CD4-positive, alpha-beta T cell (primary cell): ENCODE measurements at places on chromosomes 5 and 9.

GRCh38 chr5:160369990-160370712 is at the start of gene C1QTNF2:
Gene C1QTNF2 (minus strand): TSS chr5:160370626. CDS start chr5:160355011, 15,615 bp downstream.
- no peak within 1 kb of the TSS for H3K27ac ChIP-seq
- peaks cover 11% of the 10 kb centered on the region for H3K4me1 ChIP-seq
- peak within 1 kb of the TSS; percentile 26 for H3K4me3 ChIP-seq
- peaks cover 37% of the 10 kb centered on the region for H3K27me3 ChIP-seq
- peak; percentile 8 for DNase-seq

DNA sequence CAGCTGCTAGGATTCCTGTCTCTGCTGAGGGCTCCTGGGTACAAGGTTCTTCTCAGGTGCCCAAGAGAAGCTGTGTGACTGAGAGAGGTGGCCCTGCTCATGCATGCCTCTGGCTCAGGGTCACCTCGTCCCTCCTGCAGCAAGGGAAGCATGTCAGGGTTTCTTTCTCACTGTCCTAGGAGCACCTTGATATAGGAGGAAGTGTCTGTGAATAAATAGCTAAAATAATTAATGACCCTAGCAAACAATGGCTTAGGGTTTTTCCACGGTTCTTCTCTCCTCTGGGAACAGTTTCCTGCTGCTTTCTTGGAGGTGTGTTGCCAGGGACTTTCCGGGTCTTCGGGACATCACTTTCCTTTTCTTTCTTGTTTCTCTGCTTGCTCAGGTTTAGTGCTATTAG is 87.2 kb downstream of the ARHGAP26 start:
- H3K27me3 ChIP-seq = no peaks in the 10 kb centered on the region
- no peak overlapping the region for H3K4me3 ChIP-seq
- DNase-seq = no peak
- H3K4me1 ChIP-seq = peaks cover 7% of the 10 kb centered on the region

GRCh38 chr5:133948721-133949120 is 19.7 kb downstream of the C5orf15 start:
- no peaks in the 10 kb centered on the region for H3K36me3 ChIP-seq
- no peaks in the 10 kb centered on the region for H3K27me3 ChIP-seq
- H3K27ac ChIP-seq = no peak overlapping the region
- H3K4me3 ChIP-seq = no peak overlapping the region

- no peak overlapping the region for H3K27ac ChIP-seq
- no peaks in the 10 kb centered on the region for H3K27me3 ChIP-seq
- DNase-seq = no peak
- H3K36me3 ChIP-seq = no peaks in the 10 kb centered on the region
- no peak overlapping the region for H3K4me3 ChIP-seq
These were observed 291.9 kb upstream of the IRX1 start for GRCh38 chr5:3303777-3304176.

- DNase-seq = no peak
- no peaks in the 10 kb centered on the region for H3K36me3 ChIP-seq
- no peaks in the 10 kb centered on the region for H3K27me3 ChIP-seq
- no peaks in the 10 kb centered on the region for H3K4me1 ChIP-seq
- no peak overlapping the region for H3K4me3 ChIP-seq
These were observed 36.6 kb downstream of the MELK start for GRCh38 chr9:36609306-36609705.

GRCh38 chr5:91255396-91256141 is 127.5 kb downstream of the ARRDC3 start:
- H3K4me1 ChIP-seq = no peaks in the 10 kb centered on the region
- no peaks in the 10 kb centered on the region for H3K27me3 ChIP-seq
- DNase-seq = no peak
- H3K27ac ChIP-seq = no peak overlapping the region

DNA sequence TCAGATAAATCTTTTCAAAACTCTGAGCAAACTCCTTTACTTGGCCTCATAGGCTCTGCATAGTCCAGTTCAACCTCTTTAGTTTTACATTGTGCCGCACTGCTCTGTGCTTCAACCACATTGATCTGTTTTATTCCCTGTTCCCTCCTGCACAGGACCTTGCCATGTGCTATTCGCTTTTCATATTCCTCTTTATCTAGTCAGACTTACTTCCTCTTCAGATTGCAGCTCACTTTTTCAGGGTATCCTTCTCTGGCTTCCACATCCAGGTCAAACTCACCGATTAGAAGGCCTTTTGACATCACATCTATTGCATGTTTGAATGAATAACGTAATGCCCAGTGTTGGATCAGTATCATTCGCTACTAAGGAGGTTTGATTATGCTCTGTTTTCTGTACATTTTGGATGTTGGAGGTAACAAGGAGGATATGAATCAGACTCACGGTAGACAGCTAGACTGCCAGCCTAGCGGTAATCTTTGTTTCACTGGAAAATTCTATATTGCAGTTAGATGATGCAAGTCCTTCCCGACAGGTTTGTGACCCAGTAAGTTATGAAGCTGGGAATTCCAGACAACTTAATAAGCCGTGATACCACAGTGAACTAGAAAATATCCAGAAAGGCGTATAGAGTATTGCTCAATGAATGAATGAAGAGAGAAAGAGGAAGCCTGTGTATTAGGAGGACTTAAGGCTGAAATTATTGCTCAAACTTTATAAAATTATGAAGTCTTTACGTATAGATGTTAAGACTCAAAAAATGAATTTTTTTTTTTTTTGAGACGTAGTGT is 65.7 kb downstream of the IQGAP2 start:
- H3K27ac ChIP-seq = no peak overlapping the region
- H3K4me1 ChIP-seq = peaks cover 33% of the 10 kb centered on the region
- peaks cover 9% of the 10 kb centered on the region for H3K36me3 ChIP-seq
- no peaks in the 10 kb centered on the region for H3K27me3 ChIP-seq

GRCh38 chr9:136745389-136746154 is 2.8 kb downstream of the LCN6 start:
- DNase-seq = no peak
- no peaks in the 10 kb centered on the region for H3K36me3 ChIP-seq
- H3K4me3 ChIP-seq = no peak overlapping the region
- H3K27ac ChIP-seq = no peak overlapping the region

DNA sequence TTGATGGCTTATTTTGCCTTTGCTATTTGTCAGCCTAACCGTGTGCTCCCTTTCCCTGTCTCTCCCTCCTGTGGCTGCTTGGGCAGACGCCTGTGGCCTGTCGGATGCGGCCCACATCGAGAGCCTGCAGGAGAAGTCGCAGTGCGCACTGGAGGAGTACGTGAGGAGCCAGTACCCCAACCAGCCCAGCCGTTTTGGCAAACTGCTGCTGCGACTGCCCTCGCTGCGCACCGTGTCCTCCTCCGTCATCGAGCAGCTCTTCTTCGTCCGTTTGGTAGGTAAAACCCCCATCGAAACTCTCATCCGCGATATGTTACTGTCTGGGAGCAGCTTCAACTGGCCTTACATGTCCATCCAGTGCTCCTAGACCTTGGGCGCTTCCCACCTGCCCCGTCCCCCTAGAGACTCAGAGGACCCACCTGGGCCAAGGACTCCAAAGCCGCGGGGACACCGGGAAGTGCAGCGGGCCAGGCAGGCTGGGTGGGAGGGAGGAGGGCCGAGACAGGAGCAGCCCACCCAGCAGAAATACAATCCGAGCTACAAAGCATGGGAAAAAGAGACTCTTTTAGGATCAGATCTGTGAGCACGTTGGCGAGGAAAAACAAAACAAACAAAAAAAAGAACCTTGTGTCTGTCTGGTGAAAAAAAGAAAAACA is 10.6 kb downstream of the NR2F1 start:
- no peak overlapping the region for H3K27ac ChIP-seq
- peaks cover 86% of the 10 kb centered on the region for H3K27me3 ChIP-seq
- H3K4me3 ChIP-seq = no peak overlapping the region

DNA sequence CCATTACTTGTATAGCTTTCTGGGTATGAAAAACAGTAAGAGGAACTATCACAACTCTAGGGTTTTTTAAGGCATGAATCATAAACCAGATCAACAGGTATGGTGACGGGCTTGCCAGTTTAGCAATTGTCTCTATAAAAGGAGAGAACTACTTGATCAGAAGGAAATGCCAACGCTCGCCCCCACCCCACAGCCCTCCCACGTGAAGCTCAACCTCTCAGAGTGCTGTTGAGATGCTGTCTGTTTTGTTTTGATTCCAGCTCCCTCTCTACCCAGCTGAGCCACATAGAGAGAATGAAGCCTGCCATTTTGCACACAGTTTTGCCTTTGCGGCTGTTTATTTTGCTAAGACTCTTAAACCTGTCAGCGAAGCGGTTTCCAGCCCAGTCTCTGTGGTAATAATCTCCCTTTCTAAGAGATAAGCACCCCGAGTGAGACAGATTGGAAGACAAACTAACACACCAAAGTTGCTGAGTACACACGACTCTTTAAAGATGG is 257.9 kb upstream of the ANKRD55 start:
- H3K36me3 ChIP-seq = no peaks in the 10 kb centered on the region

DNA sequence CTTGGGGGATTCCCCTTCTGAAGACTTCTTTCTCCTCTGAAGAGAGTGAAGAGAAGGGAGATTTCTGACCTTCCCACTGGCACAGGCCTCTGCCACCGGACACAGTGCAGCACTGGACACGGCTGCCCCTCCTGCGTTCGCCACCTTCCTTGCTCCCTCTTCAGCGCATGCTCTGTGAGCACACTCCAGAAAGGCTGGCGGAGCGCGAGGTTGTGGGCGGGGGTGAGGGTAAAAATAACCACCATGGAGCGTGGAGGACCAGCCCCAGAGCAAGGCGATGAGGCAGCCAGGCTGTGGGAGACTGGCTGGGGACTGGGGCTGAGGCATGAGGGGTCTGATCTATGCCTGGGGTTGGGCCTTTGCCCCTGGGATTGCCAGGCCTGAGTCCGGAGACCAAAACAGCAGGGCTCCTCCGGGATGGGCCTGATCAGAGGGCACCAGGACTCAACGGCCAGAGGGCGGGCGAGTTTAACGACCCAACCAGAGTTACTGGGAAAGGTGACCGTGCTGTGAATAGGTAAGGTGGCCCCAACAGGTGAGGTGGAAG is 97.2 kb downstream of the ROR2 start:
- no peak overlapping the region for H3K4me3 ChIP-seq
- no peaks in the 10 kb centered on the region for H3K4me1 ChIP-seq

GRCh38 chr5:123785162-123786071 is 273.4 kb downstream of the CSNK1G3 start:
- H3K27ac ChIP-seq = no peak overlapping the region
- no peaks in the 10 kb centered on the region for H3K36me3 ChIP-seq
- no peak for DNase-seq
- H3K4me1 ChIP-seq = no peaks in the 10 kb centered on the region
- H3K4me3 ChIP-seq = no peak overlapping the region

- no peak overlapping the region for H3K27ac ChIP-seq
- peaks cover 42% of the 10 kb centered on the region for H3K36me3 ChIP-seq
- no peak overlapping the region for H3K4me3 ChIP-seq
- H3K4me1 ChIP-seq = no peaks in the 10 kb centered on the region
- no peak for DNase-seq
- no peaks in the 10 kb centered on the region for H3K27me3 ChIP-seq
These were observed 35.0 kb downstream of the TEX10 start for GRCh38 chr9:100317706-100318105.

GRCh38 chr5:55773057-55773456 is 35.2 kb downstream of the DDX4 start:
- H3K27ac ChIP-seq = no peak overlapping the region
- no peaks in the 10 kb centered on the region for H3K4me1 ChIP-seq
- DNase-seq = no peak
- H3K36me3 ChIP-seq = no peaks in the 10 kb centered on the region
- no peaks in the 10 kb centered on the region for H3K27me3 ChIP-seq
- H3K4me3 ChIP-seq = no peak overlapping the region
